ENCODE measurements at places on chromosomes 7 and 10.
A peak's percentile ranks its signal among the peaks of the same experiment; 100 is the strongest.

DNA sequence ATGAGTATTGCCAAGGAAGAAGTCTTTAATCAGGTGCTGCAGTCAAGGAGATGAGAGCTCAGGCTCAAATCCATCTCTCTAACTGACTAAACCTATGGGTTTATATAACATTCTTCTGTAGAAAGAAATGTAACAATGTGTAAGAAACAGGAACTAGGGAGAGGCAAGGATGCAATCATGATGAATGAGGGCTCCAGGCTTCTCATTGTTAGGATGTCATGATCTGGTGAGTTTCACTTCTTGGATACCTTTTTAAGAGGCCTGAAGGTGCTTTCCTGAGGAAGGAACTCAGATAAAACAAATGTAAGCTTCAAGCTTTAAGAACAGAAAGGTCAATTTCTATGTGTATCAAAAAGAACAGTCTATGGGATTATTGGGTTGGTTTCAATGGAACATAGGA lies 30.8 kb upstream of the SCIN start:
- DNase-seq: no peak

DNA sequence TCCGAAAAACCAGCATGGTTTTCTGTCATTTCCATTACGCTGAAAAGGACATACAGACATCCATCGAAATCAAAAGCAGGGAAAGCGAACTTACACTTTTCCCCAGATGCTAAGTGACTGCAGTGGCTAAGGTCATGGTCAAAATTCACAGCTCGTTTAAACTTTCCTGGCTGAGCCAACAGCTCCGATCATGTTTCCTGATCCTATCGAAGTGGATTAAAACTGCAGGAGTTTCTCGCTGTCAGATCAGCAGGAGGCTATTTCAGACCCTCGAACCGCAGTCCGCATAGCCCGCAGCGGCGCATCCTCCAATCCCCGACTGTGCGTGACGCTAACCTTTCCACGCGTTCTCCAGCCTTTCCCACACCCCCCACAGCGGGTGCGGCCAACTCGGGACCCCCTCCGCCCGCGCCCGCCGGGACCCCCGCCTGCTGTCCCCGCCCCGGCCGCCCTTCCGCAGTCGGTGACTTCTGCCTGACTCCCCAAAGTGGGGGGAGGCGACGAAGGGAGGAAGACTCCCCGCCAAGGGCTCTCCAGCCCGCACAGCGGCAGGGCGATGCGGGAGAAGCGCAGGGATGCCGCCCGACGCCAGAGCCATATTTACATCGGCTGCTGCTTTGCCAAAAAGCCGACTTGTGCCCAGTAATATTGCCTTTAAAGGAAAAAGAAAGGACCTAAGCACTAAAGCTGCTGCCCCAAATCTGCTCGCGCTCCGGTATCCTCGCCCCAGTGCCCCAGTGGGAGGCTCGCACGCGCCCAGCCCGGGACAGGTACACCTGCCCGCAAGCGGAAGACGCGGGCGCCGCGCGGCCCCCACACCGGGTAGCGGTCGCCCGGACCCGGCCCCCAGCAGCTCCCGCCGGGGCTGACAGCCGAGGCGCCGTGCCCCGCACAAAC lies 1.2 kb downstream of the PIP4K2A start:
- DNase-seq: peak; percentile 27

- DNase-seq: no peak
These were observed 649.2 kb downstream of the SORCS1 start for GRCh38 chr10:106515206-106515790.

DNA sequence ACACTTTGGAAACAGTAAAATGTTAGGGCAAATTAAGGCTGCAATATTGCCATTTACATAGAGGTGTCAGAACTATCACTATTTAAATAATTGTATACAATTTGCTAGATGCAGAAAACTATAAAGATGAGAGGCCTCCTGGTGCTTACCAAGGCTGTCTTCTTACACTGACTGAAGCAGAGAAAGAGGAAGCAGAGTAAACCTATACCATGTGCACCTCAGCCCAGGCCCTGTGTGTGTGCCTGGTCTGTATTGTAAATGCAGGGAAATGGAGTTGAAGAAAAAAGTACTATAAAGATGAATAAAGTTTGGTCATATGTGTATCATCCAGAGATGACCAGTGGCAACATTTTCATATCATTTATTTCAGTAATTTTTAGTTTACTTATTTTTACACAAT lies 29.2 kb downstream of the ELMO1 start:
- DNase-seq: no peak

DNA sequence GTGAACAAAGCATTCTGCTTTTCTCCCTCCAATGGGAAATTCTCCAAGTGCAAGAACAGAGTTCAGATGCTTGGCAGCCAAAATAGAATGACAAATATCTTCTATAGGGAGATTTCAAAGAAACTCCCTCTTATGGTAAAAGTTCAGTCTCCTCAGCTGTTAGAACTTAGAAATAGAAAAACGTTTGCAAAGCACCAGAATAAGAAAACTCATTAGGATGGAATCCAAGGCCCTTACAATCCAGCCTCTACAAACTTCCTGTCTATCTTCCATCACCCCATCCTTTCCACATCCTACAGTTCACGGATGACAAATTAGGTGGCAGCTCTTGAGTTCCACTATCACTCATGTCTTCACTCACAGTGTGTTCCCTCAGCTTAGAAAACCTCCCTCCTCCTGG lies 25.7 kb downstream of the FAM13C start:
- DNase-seq: peak; percentile 63

- no peak for DNase-seq
These were observed 164.2 kb upstream of the EEPD1 start for GRCh38 chr7:35988818-35989217.

All from fibroblast of skin of scalp (primary cell).